ENCODE measurements at places on chromosomes 11 and 22. TPM values are rescaled to one million over a fixed set of nuclear protein-coding genes. Genes with fewer than 3 reads are reported as not detected.
A peak's percentile ranks its signal among the peaks of the same experiment; 100 is the strongest.

GRCh38 chr22:43627485-43628213, 184.5 kb downstream of the EFCAB6 start:
- H3K4me1 ChIP-seq: no peaks in the 10 kb centered on the region
- no peaks in the 10 kb centered on the region for H3K36me3 ChIP-seq
- no peaks in the 10 kb centered on the region for H3K27me3 ChIP-seq
- DNase-seq: no peak
- H3K27ac ChIP-seq: no peak overlapping the region

DNA sequence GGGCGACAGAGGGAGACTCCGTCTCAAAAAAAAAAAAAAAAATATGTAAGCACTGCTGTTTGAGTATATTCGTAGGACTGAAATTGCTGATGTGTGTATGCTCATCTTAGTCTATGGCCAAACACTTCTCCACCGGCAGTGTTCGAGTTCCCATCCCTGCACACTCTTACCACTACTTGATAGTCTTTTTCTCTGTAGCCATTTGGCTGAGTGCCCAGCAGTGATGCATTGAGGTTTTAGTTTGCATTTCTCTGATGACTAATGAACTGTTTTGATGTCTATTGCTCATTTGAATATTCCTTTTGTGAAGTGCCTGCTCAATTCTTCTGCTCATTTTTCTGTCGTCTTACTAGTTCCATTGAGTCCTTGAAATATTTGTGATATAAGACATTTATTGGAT, 1.9 kb downstream of the TIRAP start:
- H3K27ac ChIP-seq: no peak overlapping the region
- H3K27me3 ChIP-seq: peaks cover 5% of the 10 kb centered on the region
- no peak overlapping the region for H3K4me3 ChIP-seq
- peaks cover 6% of the 10 kb centered on the region for H3K4me1 ChIP-seq
- DNase-seq: no peak
- no peaks in the 10 kb centered on the region for H3K36me3 ChIP-seq

DNA sequence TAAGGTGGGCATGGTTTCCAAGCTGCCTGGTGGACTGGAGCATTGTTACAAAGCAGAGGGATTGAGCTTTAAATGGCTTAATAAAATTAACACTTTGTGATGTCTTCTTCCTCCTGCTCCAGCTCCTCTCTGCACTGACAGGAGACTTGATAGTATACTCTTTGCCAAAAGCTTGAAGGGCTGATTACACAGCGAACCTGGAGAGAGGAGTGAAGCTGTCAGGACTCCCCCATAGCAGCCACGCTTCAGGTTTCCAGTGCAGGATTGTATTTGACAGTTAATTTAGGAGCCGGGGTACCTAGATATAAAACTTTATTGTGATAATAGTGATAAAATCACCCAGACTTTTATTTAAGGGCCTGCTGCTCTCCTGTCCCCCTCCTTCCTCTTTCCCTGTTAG, 50.0 kb downstream of the TRIM44 start:
- no peak for DNase-seq
- H3K36me3 ChIP-seq: no peaks in the 10 kb centered on the region
- H3K4me1 ChIP-seq: no peaks in the 10 kb centered on the region
- no peak overlapping the region for H3K4me3 ChIP-seq
- H3K27me3 ChIP-seq: no peaks in the 10 kb centered on the region

GRCh38 chr11:128259816-128260215, 327.5 kb downstream of the ETS1 start:
- DNase-seq: no peak
- no peak overlapping the region for H3K4me3 ChIP-seq
- no peaks in the 10 kb centered on the region for H3K27me3 ChIP-seq
- H3K36me3 ChIP-seq: no peaks in the 10 kb centered on the region
- H3K4me1 ChIP-seq: no peaks in the 10 kb centered on the region

GRCh38 chr11:128047026-128047425, 540.3 kb downstream of the ETS1 start:
- H3K4me1 ChIP-seq: no peaks in the 10 kb centered on the region
- no peak for DNase-seq
- no peak overlapping the region for H3K4me3 ChIP-seq
- H3K27ac ChIP-seq: no peak overlapping the region

GRCh38 chr11:8318536-8318935, 54.9 kb upstream of the LMO1 start:
- no peaks in the 10 kb centered on the region for H3K4me1 ChIP-seq
- no peaks in the 10 kb centered on the region for H3K27me3 ChIP-seq

- H3K36me3 ChIP-seq: no peaks in the 10 kb centered on the region
- H3K27me3 ChIP-seq: 0 out of 2 replicates have a peak, but pooled peaks cover 2% of the 10 kb centered on the region
- no peak for DNase-seq
These were observed 126.8 kb upstream of the RAG2 start for GRCh38 chr11:36724742-36725385.

DNA sequence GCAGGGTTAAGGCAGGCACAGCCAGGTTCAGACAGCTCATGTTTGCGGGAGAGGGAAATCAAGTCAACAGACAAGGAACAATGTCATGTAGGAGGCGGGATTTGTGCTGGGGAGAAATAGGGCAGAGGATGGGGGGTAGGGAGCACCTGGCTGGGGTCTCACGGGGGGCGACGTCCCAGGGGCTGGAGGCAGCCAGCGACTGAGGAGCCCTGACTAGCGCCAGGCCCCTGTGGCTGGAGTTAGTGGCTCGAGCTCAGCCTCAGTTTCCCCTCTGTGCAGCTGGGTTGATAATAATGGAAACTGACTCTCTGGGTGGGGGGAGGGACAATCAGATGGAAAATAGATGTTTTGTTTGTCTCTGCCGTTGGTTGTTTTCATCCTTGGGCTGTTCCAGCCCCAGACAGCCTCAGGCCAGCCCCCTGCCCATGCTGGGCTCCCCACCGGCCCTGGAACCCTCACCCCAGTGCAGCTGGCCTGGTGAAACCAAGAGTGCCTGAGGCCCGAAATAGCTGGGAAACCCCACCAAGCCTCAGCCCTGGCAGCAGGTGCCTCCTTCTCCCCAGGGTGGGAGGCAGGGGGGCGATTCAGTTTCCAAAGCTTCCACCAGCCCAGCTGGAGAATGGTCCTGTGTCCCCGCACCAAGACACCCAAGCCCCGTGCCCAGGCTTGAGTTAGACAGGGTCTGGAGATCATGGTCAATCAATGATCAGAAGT, 44.1 kb downstream of the IGLL5 start:
- no peak overlapping the region for H3K27ac ChIP-seq
- no peaks in the 10 kb centered on the region for H3K4me1 ChIP-seq
- no peak for DNase-seq

- no peak overlapping the region for H3K27ac ChIP-seq
- 0 out of 2 replicates have a peak, but pooled peaks cover 6% of the 10 kb centered on the region for H3K4me1 ChIP-seq
- H3K27me3 ChIP-seq: no peaks in the 10 kb centered on the region
- no peak for DNase-seq
These were observed 9.0 kb upstream of the BID start for GRCh38 chr22:17783312-17783711.

- peak overlapping the region; percentile 79 for H3K4me3 ChIP-seq
- H3K36me3 ChIP-seq: no peaks in the 10 kb centered on the region
- H3K4me1 ChIP-seq: peaks cover 2% of the 10 kb centered on the region
- no peak for DNase-seq
These were observed 929 bp downstream of the PRDM10 start for GRCh38 chr11:130001461-130002351.

GRCh38 chr11:118010738-118011461, 24.7 kb downstream of the IL10RA start:
- peak; percentile 38 for DNase-seq
- no peaks in the 10 kb centered on the region for H3K27me3 ChIP-seq
- H3K4me1 ChIP-seq: no peaks in the 10 kb centered on the region
- H3K36me3 ChIP-seq: no peaks in the 10 kb centered on the region

DNA sequence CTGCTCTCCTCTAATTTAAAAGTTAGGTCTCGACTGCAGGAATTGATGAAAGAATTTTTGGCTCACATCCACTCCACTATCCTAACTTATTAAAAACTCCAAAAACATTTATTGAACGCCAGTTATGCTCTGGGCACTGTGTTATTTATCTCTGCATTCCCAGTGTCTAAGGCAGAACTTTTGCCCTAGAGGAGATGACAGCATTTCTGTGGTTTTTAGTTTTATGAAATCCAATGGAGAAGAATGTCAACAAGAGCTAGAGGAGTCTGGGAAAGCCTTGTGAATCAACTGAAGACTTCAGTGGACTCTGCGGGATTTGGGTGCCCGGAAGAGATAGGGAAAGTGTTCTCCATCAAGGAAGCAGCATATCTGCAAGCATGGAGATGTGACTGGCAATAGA, 217.0 kb upstream of the PGR start:
- H3K36me3 ChIP-seq: no peaks in the 10 kb centered on the region
- DNase-seq: no peak
- H3K27me3 ChIP-seq: no peaks in the 10 kb centered on the region
- H3K27ac ChIP-seq: no peak overlapping the region
- no peaks in the 10 kb centered on the region for H3K4me1 ChIP-seq
- no peak overlapping the region for H3K4me3 ChIP-seq

The RIC8A gene
- 76.7 TPM for total RNA-seq

The GRM5 gene
- total RNA-seq: 0.43 TPM

The ARL2 gene
- total RNA-seq: 186 TPM

The OR56B1 gene
- total RNA-seq: not detected

Data from H1 (cell line).